Fibroblast of mammary gland (primary cell): ENCODE measurements at places on chromosomes 1 and 21.

GRCh38 chr1:82090104-82090503 lies 289.4 kb downstream of the ADGRL2 start:
- DNase-seq = peak; percentile 18

GRCh38 chr1:66283622-66284041 lies 250.3 kb upstream of the SGIP1 start:
- DNase-seq = peak; percentile 68

DNA sequence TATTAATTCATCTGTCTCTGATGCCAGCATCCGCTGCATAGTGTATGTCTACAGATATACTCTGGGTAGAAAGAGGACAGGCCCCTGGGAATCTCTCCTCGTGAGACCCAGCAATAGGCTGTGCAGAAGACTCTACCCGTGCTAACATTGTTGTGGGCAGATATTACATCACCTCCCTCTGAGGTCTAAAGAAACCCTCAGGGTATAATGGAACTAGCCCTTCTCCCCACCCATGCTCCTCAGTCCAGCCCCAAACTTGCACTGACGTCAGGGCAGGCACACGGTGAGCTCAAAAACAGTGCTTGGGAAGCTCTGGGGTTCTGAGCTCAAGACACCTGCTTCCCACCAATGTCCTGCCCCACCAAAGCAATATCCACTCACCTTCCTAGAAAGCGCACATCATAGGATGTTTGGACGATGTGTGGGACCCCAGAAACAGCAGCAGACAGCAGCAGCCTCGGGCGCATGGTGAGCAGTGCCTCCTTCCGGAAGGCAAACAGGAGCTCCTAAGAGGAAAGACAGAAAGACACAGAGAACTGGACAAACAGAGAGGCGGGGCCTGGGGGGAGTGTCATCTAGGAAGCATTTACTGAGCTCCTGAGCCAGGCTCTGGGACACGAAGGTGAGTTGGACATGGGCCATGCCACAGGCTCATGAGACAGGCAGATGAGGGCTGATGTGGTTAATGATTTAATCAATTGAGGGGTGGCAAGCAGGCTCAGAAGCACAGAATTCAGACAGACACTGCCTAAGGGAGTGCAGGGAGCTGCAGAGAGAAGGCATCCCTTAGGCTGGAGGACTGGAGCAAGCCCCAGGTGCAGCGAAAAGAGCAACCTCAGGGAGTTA lies 4.8 kb downstream of the OVGP1 start:
- DNase-seq = no peak

DNA sequence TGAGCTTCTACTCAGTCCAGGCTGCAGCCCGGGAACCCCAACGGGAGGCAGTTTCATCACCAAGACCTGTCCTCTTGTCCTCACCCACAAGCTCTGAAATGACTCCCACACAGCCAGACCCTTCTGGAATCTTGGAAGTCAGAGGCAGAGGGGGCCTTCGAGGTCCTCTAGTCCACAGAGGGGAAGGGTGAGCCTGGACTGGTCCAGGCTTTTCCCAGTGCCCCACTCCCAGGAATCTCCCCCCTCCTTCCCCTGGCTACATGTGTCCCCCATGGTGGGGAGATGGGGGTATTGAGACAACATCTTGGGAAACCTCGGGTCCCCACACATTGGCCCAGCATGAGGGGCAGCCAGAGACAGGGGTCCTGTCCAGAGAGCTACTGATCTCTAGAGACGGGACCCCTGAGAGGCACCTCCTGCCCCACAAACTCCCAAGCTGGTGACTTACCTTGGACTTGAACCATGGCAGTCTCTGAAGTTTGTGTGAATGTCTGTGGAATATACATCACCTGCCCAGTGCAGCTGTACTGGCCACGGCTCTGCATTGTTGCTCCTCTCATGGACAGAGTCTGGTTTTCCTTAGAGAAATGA lies 19.4 kb upstream of the SLAMF9 start:
- DNase-seq = no peak

- DNase-seq = peak; percentile 42
Measured at GRCh38 chr1:110207831-110208230, 2.3 kb upstream of the KCNC4 start.

- DNase-seq = peak; percentile 48
Measured at GRCh38 chr1:222618880-222619596, 1.1 kb downstream of the MIA3 start.

- no peak for DNase-seq
Measured at GRCh38 chr1:57788313-57788712, 364.5 kb upstream of the DAB1 start.

GRCh38 chr1:100036718-100037655 lies 67.2 kb downstream of the SLC35A3 start:
- peak; percentile 86 for DNase-seq

DNA sequence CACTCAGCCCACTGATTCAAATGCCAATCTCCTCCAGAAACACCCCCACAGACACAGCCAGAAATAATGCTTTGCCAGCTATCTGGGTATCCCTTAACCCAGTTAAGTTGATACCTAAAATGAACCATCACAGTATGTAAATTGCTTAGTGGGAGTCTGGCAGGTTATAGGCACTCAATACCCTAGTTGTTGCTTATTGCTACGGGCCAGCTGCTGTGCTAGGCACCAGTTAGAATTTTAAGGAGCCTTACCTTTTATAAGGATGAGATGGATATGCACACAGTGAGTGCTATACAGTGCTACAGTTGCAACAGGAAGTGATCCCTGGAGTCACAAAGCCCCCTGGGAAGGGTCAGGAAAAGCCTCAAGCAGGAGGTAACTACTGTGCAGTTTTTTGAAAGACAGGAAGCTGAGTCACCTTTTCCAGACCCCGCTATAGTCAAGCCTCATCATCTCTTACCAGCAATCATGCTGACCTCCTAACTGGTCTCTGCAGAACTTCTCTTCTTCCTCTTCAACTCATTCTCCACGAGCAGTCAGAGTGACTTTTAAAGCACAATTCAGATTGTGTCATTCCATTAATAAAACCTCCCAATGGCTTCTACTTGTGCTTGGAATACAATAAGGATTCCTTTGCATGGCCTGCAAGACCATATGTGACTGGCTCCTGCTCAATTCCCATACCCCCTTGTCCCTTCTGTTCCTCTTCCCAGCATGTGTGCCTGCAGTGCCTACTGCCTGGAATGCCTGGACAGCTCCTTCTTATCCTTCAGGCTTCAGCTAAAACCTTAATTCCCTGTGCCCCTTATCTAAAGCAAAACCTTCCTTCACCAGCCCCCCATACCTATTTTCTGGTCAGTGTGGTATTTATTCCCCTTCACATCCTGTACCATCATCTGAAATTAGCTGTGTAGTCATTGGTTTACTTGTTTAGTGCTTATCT lies 10.4 kb upstream of the TLR5 start:
- peak; percentile 38 for DNase-seq

DNA sequence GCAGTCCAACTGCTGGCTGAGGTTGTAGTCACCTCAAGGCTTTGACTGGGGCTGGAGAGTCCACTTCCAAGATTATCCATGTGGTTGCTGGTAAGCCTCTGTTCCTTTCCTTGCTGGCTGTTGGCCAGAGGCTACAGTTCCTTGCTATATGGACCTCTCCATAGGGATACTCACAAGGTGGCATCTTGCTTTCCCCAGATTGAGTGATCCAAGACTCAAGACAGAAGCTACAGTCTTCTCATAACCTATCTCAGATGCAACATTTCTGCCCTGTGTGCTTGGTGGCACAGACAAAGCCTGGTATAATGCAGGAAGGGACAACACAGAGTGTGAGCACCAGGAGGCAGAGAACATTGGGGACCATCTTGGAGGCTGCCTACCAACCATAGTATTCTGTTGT lies 111.8 kb downstream of the FNBP1L start:
- DNase-seq = no peak

DNA sequence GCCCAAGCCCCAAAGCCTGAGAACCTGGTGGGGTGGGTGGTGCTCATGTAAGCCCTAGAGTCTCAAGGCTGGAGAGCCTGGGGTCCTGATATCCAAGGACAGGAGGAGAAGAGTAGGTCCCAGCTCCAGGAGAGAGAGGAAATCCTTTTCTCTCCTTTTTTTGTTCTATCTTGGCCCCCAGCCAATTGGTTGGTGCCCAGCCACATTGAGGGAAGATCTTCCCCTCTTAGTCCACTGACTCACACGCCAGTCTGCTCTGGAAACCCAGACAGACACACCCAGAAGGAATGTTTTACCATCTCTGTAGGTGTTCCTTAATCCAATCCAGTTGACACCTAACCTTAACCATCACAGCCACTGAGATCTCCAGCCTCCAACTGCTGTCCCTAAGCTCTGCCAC lies 16.2 kb upstream of the LIN9 start:
- peak; percentile 17 for DNase-seq

DNA sequence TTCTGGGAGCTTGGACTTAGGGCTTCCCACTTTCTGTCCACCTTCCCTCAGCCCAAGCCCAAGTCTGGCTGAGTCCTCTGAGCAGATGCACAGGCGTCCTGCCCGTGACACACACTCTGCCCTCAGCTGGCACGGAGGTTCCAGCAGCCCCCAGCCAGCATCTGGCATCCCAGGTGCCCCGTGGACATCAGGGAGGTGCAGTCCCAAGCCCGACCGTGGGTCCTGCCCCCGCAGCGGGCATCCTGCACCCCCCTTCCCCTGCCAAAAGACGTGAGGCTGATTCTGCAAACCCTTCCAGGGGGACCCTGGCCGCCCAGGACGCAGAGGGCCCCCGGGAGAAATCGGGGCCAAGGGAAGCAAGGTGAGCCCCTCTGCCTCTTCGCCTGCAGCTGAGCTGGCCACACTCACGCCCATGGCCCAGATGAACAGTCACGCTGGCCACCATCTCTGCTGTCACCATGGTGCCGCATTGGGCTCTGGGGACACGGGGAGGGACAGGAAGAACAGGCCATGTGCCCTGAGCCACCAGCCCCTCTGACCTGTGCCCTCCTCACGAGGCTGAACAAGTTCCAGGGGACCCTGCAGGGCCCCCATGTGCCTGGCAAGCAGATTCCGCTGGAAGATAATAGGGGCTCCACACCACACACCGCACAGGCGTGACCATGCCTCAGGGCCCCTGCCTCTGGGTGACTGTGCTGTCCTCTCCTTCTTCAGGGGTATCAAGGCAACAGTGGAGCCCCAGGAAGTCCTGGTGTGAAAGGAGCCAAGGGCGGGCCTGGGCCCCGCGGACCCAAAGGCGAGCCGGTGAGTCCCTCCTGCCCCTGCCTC lies 20.6 kb downstream of the COL6A2 start:
- DNase-seq = peak; percentile 12

GRCh38 chr1:231364192-231364591 lies 26.1 kb downstream of the SPRTN start:
- DNase-seq = no peak
